ENCODE measurements at places on chromosomes 13 and 19.

DNA sequence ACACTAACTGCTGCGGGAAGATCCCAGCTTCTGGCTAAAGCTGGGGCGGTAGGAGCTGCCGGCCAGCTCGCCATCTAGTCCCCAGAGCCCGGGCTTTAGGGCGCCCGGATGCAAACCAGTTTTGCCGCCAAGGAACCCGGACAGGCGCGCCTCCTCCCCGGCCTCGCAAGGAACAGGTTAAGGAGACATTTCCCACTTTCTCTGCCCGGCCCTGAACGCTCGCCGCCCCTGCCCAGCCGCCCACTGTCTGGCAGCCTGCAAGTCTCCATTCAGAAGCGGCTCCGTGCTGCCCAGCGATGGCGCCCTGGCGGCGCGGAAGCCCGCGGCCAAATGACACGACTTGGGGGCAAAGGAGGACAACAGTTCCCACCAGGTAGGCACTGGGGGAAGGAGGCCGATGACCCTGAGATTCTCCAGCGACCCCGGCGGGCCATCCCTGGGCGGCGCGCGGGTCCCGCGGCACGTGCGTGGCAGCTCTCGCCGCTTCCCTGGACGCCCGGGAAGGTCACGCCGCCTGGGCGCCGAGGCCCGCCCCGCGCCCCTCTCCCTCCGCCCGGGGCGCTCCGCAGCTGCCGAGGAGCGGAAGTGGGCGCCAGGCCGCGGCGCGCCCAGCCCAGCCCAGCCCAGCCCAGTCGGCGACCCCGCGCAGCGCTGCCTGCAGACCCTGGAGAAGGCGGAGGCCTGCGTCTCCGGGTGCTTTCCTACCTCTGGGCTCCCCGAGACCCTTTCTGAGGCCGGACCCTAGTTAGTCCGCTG, 42.2 kb upstream of the HNRNPA1L2 start:
- no peak for DNase-seq

DNA sequence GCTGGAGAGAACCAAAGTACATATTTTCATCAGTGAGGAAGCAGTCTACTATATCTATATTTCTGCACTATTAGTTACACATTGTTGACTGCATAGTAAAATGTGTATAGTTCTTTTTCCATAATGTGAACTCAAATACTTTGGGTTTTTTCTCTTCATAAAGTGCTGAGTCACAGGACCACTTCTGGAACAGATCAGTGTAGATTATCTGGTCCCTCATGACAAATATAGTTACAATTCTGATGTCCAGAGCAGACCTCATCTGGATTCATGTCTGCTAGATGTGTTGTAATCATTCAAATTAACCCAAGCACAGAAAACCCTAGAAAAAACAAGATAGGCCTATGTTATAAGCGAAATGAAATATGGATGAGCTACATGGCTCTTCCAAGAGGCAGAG, 171.4 kb downstream of the SUCLA2 start:
- DNase-seq: no peak

DNA sequence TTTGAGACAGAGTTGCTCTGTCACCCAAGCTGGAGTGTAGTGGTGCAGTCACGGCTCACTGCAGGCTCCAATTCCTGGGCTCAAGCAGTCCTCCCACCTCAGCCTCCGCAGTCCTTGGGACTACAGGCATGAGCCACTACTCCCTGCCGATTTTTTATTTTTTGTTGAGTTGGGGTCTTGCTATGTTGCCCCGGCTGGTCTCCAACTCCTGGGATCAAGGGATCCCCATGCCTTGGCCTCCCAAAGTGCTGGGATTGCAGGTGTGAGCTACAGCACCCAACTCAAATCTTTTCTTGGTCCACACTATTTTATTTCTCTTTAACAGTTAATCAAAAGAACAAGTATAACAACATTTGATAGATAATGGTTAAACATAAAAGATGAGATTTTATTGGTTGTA, 7.5 kb downstream of the CCNE1 start:
- no peak for DNase-seq

DNA sequence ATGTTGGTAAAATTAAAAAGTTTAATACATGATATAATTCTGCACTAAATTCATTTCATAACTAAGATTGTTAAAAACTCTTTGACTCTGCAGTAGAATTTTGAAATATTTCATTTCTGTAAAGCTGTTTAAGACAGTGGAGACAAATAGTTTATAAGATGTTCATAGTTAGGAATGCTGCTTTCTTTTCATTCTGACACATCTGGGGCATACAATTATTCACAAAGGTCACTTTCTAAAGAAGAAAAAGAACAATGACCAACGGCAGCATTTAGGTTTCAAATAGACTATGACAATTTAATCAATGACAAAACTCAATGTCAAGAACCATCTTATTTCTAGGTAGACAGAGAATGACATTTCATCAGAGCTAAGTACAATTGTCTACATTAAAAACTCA, 1422.1 kb downstream of the PCDH9 start:
- DNase-seq: no peak

- DNase-seq: no peak
Observed at GRCh38 chr19:15154002-15154612, 46.7 kb downstream of the NOTCH3 start.

- peak; percentile 82 for DNase-seq
Observed at GRCh38 chr19:18304458-18305310, 18.2 kb downstream of the LSM4 start.

DNA sequence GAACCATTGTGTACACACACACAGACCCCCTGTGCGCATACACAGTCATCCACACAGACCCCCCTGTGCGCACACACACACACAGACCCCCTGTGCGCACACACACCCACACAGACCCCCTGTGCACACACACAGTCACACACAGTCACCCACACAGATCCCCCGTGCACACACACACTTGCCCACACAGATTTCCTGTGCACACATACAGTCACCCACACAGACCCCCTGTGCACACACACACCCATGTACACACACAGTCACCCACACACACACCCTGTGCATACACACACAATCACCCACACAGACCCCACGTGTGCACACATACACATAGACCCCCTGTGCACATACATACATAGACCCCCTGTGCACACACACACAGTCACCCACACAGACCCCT, 106.1 kb downstream of the HSPH1 start:
- no peak for DNase-seq

DNA sequence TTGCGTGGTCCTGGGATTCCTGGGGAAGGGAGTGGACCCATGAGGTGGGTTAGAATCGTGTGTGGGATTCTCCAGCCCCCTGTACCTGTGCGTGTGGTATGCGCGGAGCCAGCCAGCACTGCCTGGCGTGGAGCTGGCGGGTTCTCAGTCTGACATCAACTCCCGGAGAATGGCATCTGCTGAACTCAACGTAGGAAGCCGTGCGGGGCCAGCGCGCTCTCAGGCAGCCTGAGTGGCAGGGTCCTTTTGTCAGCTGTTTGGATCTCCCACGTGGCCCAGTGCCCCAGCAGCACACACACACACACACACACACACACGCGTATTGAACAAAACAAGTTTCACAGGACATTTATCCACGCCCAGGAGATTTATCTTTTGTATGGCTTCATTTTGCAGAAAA, 28.1 kb downstream of the ATP4B start:
- no peak for DNase-seq

- DNase-seq: peak; percentile 90
Observed at GRCh38 chr19:13055213-13056051, 47.2 kb downstream of the LYL1 start.

DNA sequence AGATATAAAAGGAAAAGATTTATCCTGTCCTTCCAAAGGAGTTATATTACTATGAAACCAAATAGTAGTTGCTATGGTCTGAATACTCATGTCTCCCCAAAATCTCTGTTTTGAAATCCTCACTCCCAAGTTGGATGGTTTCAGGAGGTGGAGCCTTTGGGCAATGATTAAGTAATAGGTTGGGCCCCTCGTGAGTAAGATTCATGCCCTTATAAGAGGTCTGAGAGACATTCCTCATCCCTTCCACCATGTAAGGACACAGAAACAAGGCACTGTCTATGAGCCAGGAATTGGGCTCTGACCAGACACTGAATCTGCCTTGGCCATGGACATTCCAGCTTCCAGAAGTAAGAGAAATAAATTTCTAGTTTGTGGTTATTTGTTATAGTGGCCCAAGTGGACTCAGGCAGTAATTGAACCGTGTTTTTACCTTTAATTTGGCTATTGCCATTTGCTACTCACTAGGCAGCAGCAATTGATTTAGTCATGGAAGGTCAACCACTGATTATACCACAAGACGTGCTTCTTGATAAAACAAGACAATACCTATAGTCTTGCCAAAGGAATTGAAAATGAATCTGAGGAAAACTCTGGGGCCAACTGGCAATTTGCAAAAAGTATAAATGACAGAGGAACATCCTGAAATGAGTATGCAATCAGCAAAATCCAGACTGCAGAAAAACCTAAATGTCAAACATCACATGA, 717.4 kb upstream of the SPRY2 start:
- DNase-seq: no peak

DNA sequence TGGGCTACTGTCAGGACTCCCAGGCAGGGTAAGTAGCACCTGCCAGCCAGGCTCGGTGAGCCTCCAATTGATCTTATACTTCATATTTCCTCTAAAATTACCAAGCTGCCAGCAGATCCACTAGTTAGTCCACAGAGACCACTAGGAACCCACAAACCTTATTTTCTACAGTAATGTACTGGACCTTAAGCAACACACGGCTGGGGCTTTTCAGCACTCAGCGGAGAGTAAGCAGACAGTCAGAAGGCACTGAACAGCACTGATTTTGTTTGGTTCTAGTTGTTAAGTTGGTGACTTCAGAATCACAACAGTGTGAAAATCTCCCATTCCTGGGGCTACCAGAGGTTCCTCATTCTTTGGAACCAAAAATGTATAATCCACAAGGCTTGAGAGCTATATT, 56.1 kb downstream of the MRPL57 start:
- no peak for DNase-seq

DNA sequence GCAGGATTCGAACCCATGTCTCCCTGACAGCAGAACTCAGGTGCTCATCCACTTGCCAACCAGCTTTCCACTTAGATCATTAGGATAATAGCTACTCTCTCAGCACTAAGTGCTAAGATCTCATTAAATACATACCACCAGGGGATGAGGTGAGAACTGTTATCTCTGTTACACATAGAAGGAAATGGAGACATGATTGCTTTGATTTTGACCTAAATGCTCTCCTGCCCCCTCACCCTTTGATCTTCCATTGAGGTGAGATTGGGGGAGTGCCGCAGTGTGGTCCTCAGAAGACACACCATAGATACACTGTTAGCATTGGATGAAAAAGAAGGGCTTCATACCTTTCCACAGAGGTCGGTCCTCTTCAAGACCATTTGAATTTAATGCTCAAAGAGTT, 38.9 kb upstream of the NPAS1 start:
- no peak for DNase-seq

GRCh38 chr13:26198116-26198515, 24.0 kb downstream of the RNF6 start:
- no peak for DNase-seq

DNA sequence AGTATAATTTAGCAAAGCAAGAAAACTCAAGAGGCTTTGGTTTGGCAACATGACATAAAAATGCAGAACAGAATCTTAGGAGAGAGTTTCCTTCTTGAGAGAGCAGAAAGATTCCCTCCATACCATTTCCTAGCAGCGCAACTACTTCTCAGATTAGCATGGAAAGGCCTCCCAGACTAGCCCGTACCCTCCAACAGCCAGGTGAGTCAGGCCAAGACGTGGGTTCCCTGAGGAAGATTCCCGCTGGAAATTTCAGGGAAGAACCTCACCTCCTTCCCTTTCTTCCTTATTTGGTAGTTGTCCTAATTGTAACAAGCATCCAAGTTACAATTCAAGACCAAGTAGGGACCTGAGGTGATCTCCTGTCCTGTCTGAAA, 12.3 kb downstream of the COL4A2 start:
- no peak for DNase-seq

GRCh38 chr19:49069026-49069425, 3.5 kb downstream of the KCNA7 start:
- DNase-seq: no peak

DNA sequence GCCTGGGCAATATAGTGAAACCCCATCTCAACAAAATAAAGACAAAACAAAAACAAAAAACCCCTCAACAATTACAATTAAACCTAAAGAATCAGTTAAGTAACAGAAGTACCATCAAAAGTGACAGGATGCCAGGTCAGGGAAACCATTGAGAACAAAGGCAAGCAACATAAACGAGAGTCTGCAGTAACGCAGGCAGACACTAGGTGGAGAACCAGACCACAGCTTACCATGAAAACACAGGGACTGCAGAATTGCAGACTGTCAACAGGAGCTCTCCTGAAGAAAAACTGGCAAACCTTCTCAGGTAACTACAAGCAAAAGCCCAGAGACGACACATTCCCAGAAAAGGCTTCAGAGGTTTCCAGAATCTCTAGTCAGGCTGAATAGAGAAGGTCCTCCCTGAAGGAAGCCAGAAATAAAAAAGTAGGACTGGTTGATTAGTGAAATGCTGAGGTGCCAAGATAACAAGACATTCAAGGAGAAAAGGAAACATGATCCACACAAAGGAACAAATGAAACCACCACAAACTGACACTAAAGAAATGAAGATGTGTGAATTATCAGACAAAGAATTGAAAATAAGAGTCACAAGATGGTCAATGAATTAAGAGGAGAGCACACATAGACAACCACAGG, 2.2 kb upstream of the ZNF665 start:
- peak; percentile 50 for DNase-seq

GRCh38 chr13:97108530-97108900, 113.6 kb upstream of the MBNL2 start:
- no peak for DNase-seq

- no peak for DNase-seq
Observed at GRCh38 chr19:14530005-14530348, 583 bp downstream of the TECR start.

GRCh38 chr19:9308091-9308770, 1.4 kb downstream of the ZNF699 start:
- DNase-seq: no peak

DNA sequence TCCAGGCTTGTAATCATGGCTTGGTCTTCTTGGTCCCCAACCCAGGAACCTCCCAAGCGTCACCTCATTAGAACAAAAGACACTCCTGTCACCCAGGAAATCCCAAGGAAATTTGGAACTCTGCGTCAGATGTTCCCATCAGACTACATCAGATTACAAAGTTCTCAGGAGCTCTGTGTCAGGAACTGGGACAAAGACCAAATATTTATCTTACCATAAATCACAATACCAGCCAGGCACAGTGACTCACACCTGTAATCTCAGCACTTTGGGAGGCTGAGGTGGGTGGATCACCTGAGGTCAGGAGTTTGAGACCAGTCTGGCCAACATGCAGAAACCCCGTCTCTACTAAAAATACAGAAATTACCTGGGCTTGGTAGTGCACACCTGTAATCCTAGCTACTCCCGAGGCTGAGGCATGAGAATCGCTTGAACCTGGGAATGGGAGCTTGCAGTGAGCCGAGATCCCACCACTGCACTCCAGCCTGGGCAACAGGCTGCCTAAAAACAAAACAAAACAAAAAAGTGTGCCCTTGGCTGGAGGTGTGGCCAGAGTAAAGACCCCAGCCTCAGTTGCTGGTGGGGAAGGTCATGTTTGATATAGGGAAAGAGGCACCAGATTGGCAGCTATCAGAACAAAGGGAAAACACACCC, 16.7 kb upstream of the CCDC124 start:
- DNase-seq: no peak

All from retinal pigment epithelial cell (primary cell).